ENCODE measurements at places on chromosomes 11 and 22.
A peak's percentile ranks its signal among the peaks of the same experiment; 100 is the strongest.

DNA sequence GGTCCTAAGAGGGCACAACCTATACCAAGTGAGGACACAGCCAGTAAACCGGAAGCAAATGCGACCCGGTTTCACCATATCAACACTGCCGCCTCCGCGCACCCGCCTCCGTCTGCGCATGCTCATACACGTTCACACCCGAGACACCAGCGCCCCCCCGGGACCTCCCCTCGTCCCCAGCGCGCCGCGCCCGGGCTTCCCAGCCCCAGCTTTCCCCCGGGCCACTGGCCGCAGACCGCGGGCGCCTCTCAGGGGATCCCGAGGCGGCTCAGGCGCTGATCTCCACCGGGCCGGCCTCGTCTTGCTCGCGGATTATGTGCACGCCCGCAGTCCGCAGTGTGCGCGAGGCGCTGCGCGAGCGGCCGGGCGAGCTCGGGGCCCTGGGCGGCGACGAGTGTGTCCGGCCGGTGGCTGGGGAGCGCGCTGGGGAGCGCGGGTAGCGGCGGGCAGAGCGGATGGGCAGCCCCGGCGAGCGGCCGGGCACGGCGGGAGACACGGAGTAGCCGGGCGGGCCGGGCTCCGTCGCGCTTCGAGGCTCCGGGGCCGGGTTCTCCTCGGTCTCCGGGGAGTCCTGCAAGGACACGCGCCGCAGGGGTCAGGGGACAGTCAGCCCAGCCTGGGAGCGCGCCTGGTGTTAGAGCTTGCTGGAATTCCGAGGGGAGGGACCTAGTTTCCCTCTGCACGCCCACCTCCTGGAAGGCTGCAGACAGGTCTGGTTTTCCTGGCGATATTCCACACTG lies 2.0 kb downstream of the HEPN1 start:
- peak; percentile 67 for DNase-seq

GRCh38 chr11:16440136-16440535 lies 83.8 kb upstream of the SOX6 start:
- DNase-seq = no peak

GRCh38 chr22:19889951-19890350 lies 35.3 kb upstream of the GNB1L start:
- DNase-seq = peak; percentile 35

- DNase-seq = no peak
Observed at GRCh38 chr11:122071709-122072202, 44.3 kb downstream of the BLID start.

- DNase-seq = no peak
Observed at GRCh38 chr11:69466039-69466438, 15.4 kb upstream of the LINC01488 start.

GRCh38 chr11:127017482-127017881 lies 16.9 kb upstream of the KIRREL3 start:
- DNase-seq = no peak

DNA sequence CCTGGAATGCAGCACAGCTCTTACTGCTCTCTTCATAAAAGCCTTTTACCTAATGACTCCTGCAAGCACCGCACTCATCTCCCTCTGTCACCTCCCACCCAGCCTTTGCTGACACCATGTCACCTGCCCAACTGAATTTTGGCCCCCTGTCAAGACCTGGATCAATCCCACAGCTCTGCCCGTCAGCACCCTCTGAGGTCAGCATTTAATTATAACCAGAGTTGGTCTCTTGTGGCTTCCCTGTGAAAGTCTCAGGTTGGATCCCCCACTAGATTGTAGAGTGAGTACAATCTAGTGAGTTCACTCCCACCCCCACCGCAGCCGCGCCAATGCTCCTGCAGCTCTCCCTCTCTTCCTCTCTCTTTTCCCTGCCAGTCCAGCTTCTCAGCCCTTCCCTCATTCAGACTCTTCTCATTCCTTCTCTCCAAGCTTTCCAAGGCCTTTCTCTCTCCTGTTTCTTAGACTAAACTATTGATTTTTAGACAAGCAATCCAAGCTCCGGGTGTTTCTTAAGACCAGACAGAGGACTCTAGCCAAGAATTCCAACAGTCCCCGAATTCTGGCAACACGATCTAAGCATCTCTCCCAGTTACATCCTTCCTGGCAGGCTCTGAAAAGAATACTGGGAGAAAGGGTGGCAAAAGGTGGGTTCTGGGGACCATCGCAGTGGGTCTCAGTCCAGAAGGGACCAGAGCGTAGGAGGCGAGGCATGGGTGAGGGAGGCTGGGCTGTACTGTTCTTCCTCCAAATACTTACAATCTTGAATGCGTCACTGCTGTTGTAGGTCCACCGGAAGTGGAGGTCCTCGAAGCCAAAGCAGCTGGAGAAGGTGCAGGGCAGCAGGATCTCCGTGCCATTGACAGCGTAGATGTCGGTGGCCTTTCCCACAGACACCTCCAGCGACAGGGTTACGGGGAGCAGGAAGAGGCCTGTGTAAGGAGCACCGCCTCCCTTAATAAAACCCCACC lies 8.0 kb downstream of the SCN4B start:
- DNase-seq = no peak

DNA sequence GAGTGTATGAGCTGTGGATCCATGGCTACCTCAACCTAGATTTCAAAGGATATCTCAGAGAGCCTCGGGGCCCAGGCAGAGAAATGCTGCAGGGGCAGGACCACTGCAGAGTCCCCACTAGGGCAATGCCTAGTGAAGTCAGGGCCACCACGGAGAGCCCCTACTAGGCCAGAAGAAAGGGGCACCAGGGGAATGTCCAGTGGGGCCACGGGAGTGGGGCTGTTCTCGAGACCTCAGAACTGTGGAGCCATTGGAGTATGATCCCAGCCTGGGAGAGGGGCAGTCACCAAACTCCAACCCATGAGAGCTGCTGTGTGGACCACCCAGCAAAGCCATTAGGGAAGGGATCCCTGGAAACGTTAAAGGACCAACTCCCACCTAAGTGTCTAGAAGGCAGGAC lies 24.5 kb downstream of the RTL6 start:
- DNase-seq = no peak

DNA sequence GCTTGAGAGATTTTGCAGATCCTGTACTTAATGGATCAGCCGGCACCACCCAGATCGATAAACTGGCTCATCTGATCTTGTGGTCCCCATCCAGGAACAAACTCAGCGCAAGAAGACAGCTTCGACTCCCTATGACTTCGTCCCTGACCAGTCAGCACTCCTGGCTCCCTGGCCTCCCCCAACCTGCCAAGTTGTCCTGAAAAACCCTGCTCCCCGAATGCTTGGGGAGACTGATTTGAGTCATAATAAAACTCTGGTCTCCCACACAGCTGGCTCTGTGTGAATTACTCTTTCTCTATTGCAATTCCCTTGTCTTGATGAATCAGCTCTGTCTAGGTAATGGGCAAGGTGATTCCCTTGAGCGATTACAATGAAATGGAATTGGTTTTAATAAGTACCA lies 29.5 kb downstream of the OR2AG2 start:
- DNase-seq = no peak

DNA sequence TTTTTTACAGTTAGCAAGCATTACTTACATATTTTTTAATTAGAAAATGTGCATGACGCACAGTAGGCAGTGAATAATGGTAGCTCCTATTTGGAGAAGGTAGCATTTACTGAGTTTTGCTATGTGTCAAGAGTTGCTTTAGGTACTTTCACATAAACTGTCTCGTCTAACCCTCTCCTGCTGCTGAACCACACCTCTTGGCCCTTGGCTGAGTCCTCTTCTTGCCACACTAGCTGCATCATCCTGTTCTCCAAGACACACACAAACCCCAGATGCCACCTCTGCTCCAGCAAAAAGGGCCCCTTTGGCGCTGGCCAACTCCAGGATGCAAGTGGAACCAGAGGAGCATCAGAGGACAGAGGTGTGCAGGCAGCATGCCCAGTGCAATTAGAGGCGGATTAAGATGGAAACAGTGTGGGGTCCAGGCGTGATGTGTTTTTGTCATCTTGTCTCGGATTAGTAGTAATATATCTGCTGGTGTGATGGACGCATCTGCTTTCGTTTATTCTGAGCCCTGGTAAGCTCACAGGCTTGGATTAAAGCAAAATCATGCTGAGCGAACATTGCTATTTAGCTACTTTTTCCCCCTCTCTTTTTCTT lies 367.0 kb upstream of the CADM1 start:
- no peak for DNase-seq

- no peak for DNase-seq
Observed at GRCh38 chr11:5577101-5577500, 3.6 kb upstream of the OR52B6 start.

- no peak for DNase-seq
Observed at GRCh38 chr11:96199563-96200025, 143.4 kb downstream of the MAML2 start.

- no peak for DNase-seq
Observed at GRCh38 chr11:116888884-116889549, 51.6 kb upstream of the APOA1 start.

DNA sequence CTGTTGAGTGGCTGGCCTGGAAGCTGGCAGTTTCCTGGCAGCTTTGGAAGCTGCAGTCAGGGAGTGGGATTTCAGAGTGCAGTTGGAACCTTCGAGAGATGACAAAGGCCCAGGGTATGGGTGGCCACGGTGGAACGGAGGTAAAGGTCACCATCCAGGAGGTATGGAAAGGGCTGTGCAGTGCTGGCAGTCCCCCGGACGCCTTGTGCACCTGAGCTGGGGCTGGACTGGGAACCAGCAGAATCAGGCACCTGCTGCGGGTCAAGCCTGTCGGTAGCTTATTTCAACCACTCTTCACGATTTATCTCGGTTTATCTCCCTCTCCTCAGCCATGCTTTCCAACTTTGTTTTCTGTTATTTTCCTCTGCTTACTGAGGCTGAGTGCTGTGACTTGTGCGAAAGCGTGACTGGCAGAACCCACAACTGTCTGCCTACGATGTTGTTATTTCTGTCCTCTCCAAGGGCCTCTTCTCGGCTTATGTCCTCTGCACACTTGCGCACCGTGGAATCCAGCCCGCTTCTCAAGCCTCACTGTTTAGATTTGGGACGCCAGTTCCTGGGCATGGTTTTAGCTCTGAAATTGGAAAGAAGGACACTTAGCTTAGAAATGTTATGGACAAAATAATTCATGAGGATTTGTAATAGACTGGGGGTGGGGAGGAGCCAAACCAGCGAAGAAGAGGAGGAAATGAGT lies 24.0 kb upstream of the ATXN10 start:
- DNase-seq = no peak
